Midbrain (tissue), 1 donor: ENCODE measurements at places on chromosomes 2 and 18.

- DNase-seq: no peak
Observed at GRCh38 chr2:152411154-152411553, 76.2 kb downstream of the FMNL2 start.

GRCh38 chr2:128290356-128290755, 28.3 kb downstream of the HS6ST1 start:
- DNase-seq: no peak

GRCh38 chr2:120896901-120897300, 161.2 kb downstream of the GLI2 start:
- no peak for DNase-seq

GRCh38 chr18:2587788-2588187, 16.4 kb downstream of the NDC80 start:
- no peak for DNase-seq

DNA sequence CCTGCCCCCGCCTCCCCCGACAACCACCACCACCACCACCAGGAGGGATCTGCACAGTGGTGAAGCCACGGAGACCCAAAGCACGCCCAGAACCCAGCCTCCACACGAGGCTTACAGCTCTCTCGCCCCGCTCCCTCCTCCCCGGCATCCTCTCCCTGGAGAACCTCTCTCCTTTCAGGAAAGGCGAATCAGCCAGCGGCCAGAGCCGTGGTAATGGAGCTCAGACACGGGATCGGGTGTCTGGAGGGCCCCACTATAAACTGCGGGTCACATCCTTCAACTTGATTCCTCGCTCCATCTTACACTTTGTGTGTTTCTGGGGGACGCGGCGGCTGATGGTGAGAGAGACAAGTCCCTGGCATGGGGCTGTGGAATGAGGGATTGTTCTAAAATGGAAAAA, 271.5 kb upstream of the SIX2 start:
- DNase-seq: no peak

GRCh38 chr2:11458753-11459152, 7.2 kb downstream of the E2F6 start:
- DNase-seq: no peak

- no peak for DNase-seq
Observed at GRCh38 chr18:32358075-32358474, 112.6 kb downstream of the GAREM1 start.

GRCh38 chr2:85394976-85395375, 15.2 kb downstream of the CAPG start:
- DNase-seq: no peak

- DNase-seq: peak; percentile 81
Observed at GRCh38 chr2:157628477-157629415, at the start of gene ACVR1C. Gene ACVR1C (minus strand): TSS chr2:157628864. CDS start chr2:157628644, 220 bp downstream.

- no peak for DNase-seq
Observed at GRCh38 chr18:48803951-48804855, 146.6 kb downstream of the SMAD7 start.

DNA sequence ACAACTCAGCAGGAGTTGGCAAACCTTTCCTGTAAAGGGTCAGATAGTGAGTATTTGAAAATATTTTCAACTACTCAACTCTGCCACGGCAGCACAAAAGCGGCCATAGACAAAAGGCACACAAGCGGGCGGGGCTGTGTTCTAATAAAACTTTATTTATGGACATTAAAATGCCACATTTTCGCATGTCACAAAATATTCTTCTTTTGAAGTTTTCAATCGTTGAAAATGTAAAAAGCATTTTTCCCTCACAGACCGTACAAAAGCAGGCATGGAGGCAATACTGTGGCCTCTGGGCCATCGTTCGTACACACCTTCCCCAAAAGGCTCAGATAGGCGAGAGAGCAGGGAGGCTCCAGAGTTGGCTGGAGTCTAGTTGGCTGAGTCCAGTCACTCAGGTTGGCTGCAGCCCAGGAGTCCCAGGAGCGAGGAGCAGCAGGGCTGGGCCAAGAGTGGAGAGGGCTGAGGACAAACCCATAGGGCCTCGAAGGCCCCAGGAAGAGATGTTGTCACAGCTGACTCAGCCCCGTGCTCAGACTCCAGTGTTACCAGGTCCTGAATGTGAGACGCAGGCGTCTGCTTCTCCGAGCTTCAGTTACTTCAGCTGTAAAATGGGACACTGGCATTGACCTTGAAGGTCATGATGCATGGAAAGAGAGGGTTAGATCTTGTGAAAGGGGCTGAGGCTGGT, 42.5 kb downstream of the SDC1 start:
- DNase-seq: no peak

GRCh38 chr2:120283649-120284048, 31.0 kb downstream of the RALB start:
- DNase-seq: no peak

DNA sequence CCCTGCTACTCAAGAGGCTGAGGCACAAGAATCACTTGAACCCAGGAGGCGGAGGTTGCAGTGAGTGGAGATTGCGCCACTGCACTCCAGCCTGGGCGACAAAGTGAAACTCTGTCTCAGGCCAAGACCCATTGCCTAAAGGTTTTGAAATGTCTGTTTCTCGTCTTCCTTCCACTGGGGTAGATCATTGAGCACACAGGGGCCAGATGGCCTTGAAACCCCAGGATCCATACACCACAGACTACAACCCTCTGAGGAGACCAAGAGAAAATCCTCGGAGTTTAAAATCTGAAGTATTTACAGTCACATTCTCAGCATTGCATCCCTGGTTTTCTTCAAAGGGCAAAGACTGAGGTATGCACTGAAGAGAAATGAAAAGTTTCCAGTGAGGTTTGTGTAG, 7.1 kb upstream of the EPAS1 start:
- no peak for DNase-seq

GRCh38 chr2:236604575-236605344, 35.1 kb downstream of the ACKR3 start:
- no peak for DNase-seq

DNA sequence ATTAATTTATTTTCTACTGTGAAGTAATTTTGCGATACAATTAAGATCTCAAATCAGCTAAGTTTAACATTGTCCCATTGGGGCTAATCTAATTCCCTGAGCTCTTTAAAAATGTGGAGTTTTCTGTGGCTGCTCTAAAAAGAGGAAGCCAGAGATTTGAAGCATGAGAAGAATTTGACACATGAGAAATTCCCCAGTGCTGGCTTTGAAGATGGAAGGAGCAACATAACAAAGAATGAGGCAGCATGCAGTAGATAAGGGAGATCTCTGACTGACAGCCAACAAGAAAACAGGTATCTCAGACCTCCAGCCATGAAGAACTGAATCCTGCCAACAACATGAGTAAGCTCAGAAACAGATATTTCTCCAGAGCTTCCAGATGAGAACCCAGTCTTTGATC, 308.4 kb downstream of the ZNF804A start:
- DNase-seq: no peak

DNA sequence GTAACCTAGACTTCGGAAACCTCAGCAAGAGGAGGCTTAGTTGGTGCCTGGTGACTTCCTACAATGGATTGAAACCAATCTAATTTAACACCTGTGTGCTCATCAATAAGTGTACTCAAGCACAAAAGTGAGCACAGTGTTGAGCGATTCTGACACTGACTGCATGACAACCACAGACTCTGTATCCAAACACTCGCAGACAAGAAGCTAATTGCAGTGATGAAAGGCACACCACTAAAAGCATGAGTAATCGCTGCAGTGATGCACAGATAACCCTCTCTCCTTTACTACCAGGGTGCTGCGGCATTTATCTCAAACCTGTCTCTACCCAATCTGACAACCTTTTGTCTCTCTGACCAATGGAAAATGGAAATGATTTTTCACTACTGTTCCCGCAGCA, 168.1 kb downstream of the AFF3 start:
- DNase-seq: no peak

GRCh38 chr18:48709371-48710062, 170.7 kb downstream of the CTIF start:
- no peak for DNase-seq

- DNase-seq: no peak
Observed at GRCh38 chr18:59560556-59560955, 136.7 kb downstream of the CCBE1 start.

- no peak for DNase-seq
Observed at GRCh38 chr2:117996525-117996924, 17.3 kb downstream of the CCDC93 start.
